A549 treated with DMSO at 1 μM for 4 hours (cell line): ENCODE measurements at places on chromosomes 5 and 9. TPM values are rescaled to one million over a fixed set of nuclear protein-coding genes. Genes with fewer than 3 reads are reported as not detected.

DBH gene
- not detected in 5 replicates for total RNA-seq

CKMT2 gene
- not detected in 5 replicates for total RNA-seq

HRCT1 gene
- 0.11 to 0.17 TPM (median 0.14 TPM) in 3 of 5 replicates, not detected in the others for total RNA-seq

IFNE gene
- total RNA-seq: 1.5 to 2.8 TPM (median 2.2 TPM) in 5 replicates

TRPM3 gene
- total RNA-seq: not detected in 5 replicates

RNF208 gene
- total RNA-seq: 1.2 to 2.7 TPM (median 1.8 TPM) in 5 replicates

OR1Q1 gene
- total RNA-seq: not detected in 5 replicates

DCAF10 gene
- 9.4 to 17.6 TPM (median 13.8 TPM) in 5 replicates for total RNA-seq

CDC20B gene
- 0.07 to 0.14 TPM (median 0.09 TPM) in 3 of 5 replicates, not detected in the others for total RNA-seq

PCDH12 gene
- 0.06 to 0.09 TPM (median 0.09 TPM) in 3 of 5 replicates, not detected in the others for total RNA-seq

GBGT1 gene
- 1.7 to 3.4 TPM (median 2.4 TPM) in 5 replicates for total RNA-seq

ANKRD34B gene
- total RNA-seq: 0.03 to 0.09 TPM (median 0.05 TPM) in 4 of 5 replicates, not detected in the other

SLC34A1 gene
- 0.04 TPM in 1 of 5 replicates, not detected in the others for total RNA-seq

IFNA2 gene
- total RNA-seq: not detected in 5 replicates

ROPN1L gene
- total RNA-seq: 1.00 to 2.9 TPM (median 2.1 TPM) in 5 replicates

SPINK4 gene
- total RNA-seq: 0.40 TPM in 1 of 5 replicates, not detected in the others

FEM1C gene
- total RNA-seq: 6.5 to 8.0 TPM (median 7.5 TPM) in 5 replicates

FGF18 gene
- 0.30 to 0.71 TPM (median 0.34 TPM) in 5 replicates for total RNA-seq

FYB1 gene
- total RNA-seq: 12.9 to 18.3 TPM (median 17.1 TPM) in 5 replicates

EIF4E1B gene
- not detected in 5 replicates for total RNA-seq
